ENCODE measurements at places on chromosomes 11 and 22. TPM values are rescaled to one million over a fixed set of nuclear protein-coding genes. Genes with fewer than 3 reads are reported as not detected.
A peak's percentile ranks its signal among the peaks of the same experiment; 100 is the strongest.

- peak; percentile 18 for DNase-seq
Measured at GRCh38 chr11:133961890-133962289, 5.1 kb upstream of the IGSF9B start.

Gene DERL3
- 7.6 TPM for total RNA-seq

- no peak for DNase-seq
Measured at GRCh38 chr11:76830639-76831327, 29.9 kb upstream of the ACER3 start.

- no peak for DNase-seq
Measured at GRCh38 chr11:5504403-5504921, 5.3 kb downstream of the UBQLN3 start.

DNA sequence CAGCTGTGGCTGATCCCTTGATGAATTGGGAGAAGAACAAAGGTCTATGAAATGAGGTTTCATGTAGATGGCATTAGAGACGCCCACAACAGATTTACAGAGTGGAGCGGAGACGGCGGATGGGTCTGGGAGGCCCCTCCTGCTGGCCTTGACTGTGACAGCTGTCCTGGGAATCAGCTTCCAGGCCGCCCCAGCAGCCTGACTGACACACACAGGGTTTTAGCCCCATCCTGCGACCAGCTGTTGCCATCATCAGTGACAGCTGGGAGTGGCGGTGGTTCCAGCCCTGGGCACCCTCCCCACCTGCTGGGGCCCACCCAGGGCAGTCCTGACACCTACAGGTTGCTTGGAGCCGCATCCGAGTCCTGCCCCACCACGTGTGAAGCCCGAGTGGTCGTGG is 64.0 kb upstream of the PPP6R3 start:
- DNase-seq = no peak

Gene GGT1
- total RNA-seq = 17.8 TPM

DNA sequence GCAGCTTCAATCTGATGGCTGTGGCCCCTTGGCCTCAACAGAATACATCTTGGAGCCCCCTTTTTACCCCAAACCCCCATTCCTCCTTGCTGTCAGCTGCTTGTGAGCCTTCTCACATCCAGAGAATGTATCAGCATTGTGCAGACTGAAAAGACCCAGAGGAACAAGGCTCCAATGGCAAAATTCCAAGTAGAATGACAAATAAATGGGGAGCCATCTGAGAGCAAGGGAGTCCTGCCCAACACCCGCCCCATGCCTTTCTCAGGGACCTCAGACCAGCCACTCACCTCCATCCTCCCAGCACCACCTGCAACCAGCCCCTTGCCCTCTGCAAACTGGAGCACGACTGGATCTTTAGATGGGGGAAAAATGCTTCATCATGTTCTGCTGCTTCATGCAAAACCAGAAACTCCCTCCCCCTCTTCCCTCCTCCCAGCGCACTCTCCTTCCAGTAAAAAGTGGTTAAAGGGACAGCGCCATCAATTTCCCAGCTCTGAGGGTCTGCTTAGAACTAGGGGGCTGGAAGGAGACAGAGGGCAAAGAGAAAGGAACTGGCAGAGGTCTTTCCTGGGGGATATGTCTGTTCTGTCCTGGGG is 2.2 kb upstream of the NEFH start:
- no peak for DNase-seq

GRCh38 chr11:7911011-7911410 is 20.1 kb downstream of the OR10A6 start:
- DNase-seq = no peak

DNA sequence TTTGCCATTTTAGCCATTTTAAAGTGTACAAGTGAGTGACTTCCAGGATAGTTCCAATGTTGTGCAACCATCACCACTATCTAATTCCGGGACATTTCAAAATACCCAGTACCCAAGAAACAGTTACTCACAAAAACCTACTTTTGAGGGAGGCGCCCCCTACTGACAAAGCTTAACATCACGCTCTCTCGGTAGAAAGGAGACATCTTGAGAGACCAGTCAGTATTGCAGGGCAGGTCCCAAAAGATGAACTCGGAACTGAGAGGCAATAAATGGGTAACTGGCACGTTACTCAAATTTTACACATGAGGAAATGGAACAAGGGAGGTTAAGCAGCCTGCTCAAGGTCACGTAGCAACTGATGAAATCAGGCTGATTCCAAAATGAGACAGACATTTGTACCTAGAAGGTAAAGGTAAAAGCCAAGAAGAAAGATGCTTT is 50.0 kb upstream of the POU2AF1 start:
- DNase-seq = peak; percentile 84

DNA sequence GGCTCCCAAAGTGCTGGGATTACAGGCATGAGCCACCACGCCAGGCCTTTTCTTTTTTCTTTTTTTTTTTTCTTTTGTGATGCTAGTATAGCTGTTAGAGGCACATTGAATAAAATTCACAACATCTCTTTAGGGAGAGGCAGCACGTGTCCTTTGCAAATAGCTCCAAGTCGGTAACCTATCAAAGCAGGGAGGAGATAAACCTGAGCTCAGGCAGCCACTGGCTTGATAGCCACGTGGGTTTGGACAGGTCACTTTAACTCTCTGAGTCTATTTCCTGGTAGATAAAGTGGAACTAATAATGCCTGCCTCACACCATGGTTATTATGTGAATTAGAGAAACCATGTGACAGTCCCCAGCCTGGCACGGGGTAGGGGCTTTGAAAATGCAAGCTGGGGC is 43.1 kb upstream of the ATXN10 start:
- no peak for DNase-seq

DNA sequence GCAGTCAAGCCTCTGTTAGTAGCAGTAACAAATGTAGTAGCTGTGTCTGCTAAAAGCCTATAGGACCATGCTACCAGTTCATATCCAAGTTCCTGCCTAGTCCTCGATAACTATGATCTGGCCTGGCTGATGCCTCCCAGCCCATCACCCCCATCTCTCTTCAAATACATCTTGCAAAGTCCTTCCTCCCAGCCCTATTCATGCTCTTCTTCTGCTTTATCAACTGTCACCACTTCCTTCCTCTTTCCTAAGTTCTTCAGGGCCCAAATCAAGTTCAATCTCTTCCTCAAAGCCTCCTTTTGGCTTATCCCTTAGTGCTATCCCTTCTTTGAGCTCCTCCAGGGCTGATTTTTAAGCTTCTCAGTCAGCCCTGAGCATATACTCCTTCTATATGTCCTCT is 150.9 kb upstream of the THY1 start:
- no peak for DNase-seq

DNA sequence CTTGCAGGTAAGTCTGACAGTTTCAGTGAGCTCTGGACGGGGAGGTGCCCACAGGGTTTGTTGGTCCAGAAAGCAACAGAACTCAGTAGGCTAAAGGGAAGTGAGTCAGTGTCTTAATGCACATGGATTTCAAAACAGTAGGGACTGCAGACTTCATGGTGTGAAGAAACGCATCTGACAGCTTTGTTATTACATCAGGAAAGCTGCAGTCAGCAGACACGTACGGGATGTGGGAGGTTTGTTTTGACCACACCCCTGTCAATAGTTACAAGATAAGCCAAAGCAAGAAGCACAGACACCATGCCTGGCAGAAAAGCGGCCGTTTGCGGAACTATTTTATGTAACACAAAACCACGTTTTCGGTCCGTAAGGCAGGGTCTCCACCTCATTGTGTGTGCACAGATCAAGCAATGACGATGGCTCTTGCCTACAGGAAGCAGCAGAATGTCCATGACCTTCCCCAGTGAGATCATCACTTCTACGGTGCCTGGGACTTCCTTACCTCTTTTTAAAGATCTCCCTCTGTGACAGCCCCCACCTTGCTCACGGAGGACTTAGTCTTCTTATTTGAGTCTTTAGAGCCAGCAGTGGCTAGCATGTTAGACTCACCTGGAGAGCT is 58.2 kb upstream of the FTH1 start:
- peak; percentile 80 for DNase-seq

GRCh38 chr11:61682906-61683675 is 2.9 kb downstream of the DAGLA start:
- DNase-seq = no peak

GRCh38 chr11:117202386-117203068 is 3.4 kb downstream of the TAGLN start:
- DNase-seq = no peak

Gene MAP6
- total RNA-seq = not detected

Gene KRTAP5-7
- total RNA-seq = not detected

DNA sequence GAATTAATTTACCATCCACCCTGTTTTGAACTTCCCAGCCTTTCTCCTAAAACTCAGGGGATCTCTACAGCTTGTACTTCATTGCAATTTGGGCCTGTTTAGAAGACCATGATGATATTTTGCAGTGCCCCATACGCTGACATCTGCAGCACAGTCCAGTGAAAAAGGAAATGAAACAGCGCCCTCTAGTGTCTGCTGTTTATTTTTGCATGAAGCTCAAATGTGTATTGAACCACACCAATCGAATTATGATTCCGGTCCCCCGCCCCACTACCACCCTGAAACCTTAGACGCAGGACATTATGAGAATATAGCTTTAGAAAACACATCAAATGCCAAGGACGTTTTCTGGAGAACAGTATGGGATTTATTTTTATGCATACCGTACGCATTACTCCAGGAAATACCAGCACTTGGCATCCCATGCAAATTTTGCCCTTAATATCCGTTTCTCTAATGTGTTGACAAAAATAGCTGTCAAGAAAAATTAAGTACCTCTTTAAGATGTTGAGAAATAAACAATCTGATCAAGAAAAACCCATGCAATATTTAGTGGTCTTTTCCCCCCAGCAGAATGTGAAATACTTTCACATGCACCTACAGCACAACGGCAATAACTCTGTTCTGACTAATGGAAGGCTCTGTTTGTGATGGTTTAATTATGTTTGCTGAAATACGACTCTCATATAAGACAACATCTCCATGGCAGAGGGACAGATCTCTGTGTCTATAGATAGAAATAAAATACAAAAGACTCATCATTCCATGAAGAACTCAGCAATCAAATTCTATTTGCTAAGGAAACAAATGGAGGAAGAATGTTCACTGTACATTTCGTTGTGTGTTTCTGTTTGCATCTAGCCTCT is 93.9 kb downstream of the TECTA start:
- DNase-seq = peak; percentile 63

- no peak for DNase-seq
Measured at GRCh38 chr22:29454276-29454675, 15.9 kb downstream of the RFPL1 start.

- DNase-seq = no peak
Measured at GRCh38 chr11:69721106-69721505, 17.3 kb upstream of the FGF19 start.

Gene TMEM45B
- total RNA-seq = 0.47 TPM

DNA sequence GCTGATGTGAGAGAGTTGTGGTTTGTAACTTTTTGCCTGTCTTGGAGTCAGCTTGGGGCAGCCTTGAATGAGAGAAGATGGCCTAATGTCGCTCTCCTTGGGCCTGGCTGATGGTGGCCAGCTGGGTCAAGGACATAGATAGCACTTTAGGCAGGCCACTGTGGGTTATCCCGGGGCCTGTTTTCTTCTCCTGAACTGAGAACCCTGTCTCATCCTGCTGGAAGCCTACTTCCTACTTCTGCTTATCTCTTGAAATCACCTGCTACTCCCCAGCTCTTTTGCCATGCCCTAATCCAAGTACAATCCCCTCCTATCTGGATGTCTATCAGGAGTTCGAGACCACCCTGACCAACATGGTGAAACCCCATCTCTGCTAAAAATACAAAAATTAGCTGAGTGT is 49.5 kb downstream of the OSBP2 start:
- no peak for DNase-seq

Gene HBG1
- not detected for total RNA-seq

Measured in activated CD8-positive, alpha-beta T cell treated with anti-CD3 and anti-CD28 coated beads for 36 hours (primary cell).